Endothelial cell of umbilical vein (primary cell): ENCODE measurements at places on chromosomes 1 and 21. TPM values are rescaled to one million over a fixed set of nuclear protein-coding genes. Genes with fewer than 3 reads are reported as not detected.

KCNJ9 gene
- total RNA-seq = not detected in 2 replicates

ITLN2 gene
- not detected in 2 replicates for total RNA-seq

KRTAP10-12 gene
- not detected in 2 replicates for total RNA-seq

CD53 gene
- total RNA-seq = not detected in 2 replicates

TMEM125 gene
- not detected in 2 replicates for total RNA-seq

TMEM39B gene
- 43.7 and 47.3 TPM in 2 replicates for total RNA-seq

METTL18 gene
- total RNA-seq = 6.6 TPM in 2 replicates

BTBD8 gene
- total RNA-seq = 1.5 and 1.7 TPM in 2 replicates

KIF14 gene
- total RNA-seq = 12.6 and 13.8 TPM in 2 replicates

MAP1LC3C gene
- total RNA-seq = not detected in 2 replicates

CFAP107 gene
- not detected in 2 replicates for total RNA-seq
